Tibial artery (tissue), 4 donors: ENCODE measurements at places on chromosomes 1 and 21.
A peak's percentile ranks its signal among the peaks of the same experiment; 100 is the strongest.

- no peak for DNase-seq
These were observed 296.2 kb downstream of the NEGR1 start for GRCh38 chr1:71986160-71986559.

- no peak for DNase-seq
These were observed 11.8 kb downstream of the PAX7 start for GRCh38 chr1:18642278-18643095.

DNA sequence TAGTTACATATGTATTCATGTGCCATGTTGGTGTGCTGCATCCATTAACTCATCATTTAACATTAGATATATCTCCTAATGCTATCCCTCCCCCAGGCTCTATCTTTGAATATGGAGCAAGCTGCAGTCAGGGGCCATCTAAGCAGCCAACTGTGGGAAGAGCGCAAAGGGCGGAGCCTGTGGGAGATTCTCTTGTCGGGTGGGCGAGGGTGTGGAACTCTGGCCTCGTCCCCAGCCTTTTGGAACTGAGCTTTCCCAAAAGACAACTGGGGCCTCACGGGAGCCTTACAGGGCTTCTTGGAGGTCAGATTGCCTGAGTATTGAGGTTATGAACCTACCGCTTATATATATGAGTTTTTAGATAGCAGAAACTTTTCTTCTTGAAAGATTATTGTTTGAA is 117.2 kb downstream of the HHAT start:
- no peak for DNase-seq

- no peak for DNase-seq
These were observed 339.7 kb upstream of the PROX1 start for GRCh38 chr1:213647864-213648650.

DNA sequence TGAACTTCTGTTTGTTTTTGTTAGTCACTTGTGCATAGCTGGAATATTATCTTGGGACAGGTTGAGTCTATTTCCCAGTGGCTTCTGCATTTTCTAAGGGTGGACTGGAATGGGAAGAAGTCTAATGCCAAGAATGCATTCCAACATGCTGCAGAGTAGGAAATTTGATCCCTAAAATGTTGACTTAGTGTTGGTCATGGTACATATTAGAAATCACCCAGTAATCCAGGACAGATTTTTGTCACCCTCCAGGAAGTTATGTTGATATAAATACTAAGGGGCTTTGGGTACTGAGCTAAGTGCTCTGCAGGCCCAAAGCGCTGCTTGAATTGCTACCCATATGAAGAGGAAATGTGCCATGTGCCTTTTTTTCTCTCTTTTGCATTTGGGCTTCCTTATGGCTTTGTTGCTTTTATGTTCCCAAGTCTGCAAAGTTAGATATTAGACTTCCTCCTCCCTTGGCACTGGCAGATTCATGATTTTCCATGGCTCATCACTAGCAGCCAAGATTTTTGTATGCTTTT is 10.0 kb downstream of the ARID1A start:
- no peak for DNase-seq

DNA sequence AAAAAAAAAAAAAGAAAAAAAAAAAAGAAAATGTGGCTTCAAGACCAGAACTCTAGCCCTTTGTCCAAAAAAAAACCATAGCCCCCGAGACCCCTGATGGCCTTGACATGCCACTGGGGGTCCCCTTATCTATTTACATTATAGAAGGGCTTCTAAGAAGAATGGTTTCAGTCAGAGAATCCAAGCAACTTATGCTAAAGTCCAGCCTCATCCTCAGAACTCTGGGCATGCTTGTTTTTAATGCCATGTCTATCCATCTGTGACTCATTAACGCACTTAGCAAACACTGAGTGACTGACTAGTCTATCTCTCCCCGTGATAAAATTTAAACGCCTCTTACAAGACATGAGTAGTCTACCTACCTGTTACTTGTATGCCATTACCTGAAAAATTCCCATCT is 29.3 kb downstream of the ERG start:
- no peak for DNase-seq

- no peak for DNase-seq
These were observed 10.6 kb downstream of the PRDX1 start for GRCh38 chr1:45510972-45511527.

DNA sequence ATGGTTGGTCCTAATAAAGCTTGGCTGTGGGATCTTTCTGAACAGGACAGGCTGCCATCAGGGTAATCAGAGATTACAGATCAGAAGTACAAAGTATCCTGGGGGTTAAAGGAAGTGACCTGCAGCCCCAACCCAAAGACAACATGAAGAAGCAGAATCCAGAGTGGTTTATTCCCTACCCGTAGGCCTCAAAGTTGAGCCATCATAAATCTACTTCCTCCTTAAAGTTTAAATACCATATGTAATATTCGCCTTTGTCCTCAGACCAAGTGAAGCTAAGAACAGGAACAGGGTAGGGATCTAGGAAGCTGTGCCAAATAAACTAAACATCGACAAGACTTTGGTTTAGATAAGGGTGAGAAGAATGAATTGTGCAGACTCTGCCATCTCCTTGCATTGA is 15.9 kb upstream of the DHX9 start:
- no peak for DNase-seq

- DNase-seq, result peak; percentile 63
These were observed 5.8 kb upstream of the SDHB start for GRCh38 chr1:17059391-17060305.

DNA sequence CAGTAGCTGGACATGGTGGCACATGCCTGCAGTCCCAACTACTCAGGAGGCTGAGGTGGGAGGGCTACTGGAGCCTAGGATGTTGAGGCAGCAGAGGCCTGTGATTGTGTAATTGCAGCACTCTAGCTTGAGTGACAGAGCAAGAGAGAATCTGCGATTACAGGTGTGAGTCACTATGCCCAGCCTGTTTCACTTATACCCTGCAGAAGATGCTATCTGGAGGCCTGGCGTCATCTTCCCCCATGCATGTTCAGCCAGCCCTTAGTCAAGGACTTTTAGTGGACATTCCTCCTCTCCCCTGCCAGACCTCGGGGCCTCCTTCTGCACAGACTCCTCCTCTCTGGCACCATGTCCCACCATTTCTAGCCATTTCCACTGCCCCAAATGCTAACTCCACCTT is 36.3 kb upstream of the RCC2 start:
- no peak for DNase-seq

DNA sequence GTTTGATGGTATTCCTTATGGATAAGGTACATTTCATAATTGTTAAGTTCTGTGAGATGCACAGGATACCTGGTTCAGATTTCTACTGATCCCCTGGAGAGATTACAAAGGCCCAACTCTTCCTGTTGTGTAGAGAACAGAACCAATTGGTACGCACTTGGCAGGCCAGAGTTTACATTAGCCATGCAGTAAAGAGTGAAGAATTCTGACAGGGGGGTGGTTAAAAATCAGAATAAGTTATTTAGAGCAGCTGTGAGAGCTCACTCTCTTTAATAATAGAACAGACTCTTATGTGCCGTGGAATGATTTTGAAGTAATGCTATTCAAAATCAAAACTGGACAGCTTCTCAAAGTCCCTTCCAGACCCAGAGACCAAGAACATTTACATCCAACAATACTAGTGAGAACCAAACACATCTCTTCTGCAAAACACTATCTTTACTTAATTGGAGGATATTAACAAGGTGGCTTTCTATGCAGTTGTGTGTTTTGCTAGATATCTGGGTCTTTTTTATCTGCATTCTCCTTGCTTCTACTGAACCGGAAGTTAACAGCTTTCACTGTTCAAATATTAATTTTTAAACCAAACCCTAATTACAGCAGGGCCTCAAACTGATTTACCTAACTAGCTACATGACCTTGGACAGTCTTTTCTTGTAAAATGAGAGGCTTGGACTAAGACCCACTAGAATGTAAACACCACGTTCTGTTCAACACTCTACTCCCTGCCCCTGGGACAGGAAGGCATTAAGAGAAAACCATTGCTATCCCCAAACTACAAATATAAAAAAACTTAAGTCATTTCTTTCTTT is 4.0 kb downstream of the USP24 start:
- no peak for DNase-seq

DNA sequence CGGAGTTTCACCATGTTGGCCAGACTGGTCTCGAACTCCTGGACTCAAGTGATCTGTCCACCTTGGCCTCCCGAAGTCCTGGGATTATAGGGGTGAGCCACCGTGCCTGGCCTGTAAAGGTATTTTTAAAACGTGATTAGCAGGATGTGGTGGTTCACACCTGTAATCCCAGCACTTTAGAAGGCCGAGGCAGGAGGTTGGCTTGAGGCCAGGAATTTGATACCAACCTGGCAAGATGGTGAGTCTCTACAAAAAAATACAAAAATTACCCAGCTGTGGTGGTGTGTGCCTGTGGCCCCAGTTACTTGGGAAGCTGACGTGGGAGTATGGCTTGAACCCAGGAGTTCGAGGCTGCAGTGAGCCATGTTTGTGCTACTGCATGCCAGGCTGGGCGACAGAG is 43.3 kb upstream of the SOD1 start:
- no peak for DNase-seq

DNA sequence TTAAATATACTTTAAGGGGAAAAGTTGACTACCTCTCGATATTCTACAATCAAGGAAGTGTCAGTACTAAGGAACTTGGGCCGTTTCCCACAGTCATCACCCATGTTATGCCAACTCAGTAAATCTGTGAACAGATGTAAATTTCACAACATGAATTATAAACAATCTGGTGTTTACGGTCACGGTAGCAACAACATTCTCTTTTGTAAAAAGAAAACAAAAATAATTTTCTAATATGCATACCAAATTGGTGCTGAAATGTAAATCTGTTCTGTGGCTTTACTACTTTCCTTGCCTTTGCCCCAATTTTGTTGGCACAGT is 1.2 kb downstream of the SH3GLB1 start:
- no peak for DNase-seq

DNA sequence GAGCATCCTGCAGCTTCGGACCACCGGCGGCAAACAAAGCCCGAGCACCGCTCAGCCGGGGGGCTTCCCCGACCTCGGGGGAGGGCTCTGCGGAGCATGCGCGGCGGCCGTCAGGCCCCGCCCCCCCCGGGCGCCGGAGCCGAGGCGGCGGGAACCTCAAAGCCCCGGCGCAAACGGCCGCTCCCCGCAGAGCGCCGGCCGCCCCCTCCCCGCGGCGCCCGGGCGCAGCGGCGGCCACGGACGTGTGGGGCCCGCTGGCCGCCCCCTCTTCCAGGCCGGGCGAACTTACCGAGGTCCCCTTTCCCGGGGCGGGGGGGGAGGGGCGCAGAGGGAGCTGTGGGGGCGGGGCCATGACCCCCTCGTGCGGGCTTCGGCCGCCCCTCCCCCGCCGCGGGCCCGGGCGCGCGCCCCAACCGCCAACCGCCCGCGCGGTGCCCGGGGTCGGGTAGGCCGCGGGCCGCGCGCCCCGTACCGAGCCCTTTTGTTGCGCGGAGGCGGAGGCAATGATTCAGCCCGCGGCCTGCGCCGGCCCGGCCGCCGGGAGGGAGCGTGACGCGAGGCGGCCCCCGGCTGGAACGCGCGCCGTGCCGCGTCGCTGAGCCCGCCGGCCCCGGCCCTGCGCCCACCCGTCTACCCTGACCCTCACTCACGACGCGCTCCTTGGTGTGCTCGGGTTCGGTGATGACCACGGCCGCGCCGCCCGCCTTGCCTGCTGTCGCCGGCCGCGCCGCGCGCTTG is 1.7 kb downstream of the RCC2 start:
- DNase-seq, result peak; percentile 70

DNA sequence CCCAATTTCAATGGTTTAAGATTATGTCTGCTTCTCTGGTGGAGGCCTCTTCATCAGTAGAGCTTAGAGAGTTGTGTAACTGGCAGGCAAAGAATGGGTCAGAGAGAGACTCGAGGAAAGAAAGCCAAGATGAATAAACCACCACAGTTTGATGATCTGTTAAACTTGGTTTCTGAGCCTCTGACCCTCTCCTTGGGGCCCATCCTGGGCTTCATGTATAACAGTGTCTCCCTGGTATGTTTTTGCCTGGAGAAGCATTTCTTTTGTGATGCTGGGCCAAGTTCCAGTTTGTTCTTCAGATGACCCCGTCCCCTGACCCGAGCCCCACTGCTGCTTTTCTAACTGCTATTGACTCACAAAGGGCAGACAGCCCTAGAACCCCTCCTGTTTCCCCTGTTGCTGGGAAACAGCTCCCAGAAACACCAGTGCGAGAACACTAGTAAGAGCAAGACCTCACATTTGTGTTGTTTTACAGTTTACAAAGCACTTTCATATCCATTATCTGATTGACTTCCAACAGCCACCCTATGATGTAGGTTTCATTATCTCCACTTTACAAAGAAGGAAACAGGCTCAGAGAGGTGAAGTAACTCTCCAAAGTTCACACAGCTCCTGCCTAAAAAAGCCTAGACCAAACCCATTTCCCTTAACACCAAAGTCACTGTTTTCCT is 9.0 kb downstream of the CD2 start:
- no peak for DNase-seq

- no peak for DNase-seq
These were observed 28.0 kb downstream of the TMEM51 start for GRCh38 chr1:15181564-15181963.

DNA sequence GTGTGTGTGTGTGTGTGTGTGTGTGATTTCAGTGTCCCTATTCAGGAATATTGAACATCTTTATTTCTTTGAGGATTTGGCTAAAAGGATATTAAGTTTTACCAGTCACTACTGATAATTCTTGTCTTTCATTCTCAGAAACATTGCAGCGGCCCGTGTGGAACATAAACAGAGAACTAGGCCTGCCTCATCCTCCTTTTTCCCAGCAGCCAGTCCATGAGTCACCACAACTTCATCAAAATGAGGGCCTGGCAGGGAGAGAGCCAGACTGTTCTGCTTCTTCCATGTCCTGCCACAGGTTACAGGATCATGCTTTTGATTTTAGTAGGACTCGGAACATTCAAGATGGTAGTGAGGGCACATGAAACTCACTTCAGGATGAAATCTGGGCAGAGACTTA is 50.7 kb downstream of the LRIG2 start:
- no peak for DNase-seq

- DNase-seq, result no peak
These were observed 965.4 kb upstream of the TMPRSS15 start for GRCh38 chr21:19368944-19369343.

- no peak for DNase-seq
These were observed 363.7 kb downstream of the SETD4 start for GRCh38 chr21:35696644-35697043.

GRCh38 chr1:184664042-184664660 is 90.5 kb downstream of the EDEM3 start:
- DNase-seq, result peak; percentile 69

GRCh38 chr1:27557596-27558340 is 46.2 kb downstream of the AHDC1 start:
- DNase-seq, result no peak

DNA sequence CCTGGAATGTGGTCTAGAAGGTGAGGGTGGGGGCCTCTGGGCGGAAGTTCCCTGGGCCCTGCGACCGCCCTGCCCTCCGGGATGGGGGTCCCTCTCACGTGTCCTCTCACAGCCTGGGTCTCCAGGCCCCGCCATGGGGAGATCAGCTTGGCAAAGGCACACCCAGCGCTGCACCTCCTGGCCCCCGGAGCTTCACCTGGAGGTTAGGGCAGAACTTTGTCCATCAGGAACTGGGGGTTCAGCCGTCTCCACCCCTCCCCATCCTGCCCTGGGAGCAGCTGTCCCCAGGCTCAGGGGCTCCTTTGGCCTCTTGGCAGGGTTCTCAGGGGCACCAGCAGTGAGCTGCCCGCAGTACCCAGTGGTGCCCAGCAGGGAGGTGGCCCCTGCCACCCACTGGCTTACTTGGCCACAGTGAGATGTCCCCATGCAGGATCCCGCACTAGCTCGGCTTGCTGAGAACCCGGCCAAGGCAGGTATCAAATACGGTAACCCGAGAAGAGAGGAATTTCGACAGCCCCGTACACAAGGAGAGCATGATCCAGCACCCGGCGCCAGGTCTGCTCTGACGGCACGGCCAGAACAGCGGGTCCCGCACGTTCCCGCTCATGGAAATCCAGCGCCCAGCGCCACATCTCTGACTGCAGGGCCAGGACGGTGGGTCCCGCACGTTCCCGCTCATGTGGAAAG is 36.7 kb downstream of the RRP1 start:
- DNase-seq, result no peak
